Daoy (cell line): ENCODE measurements at places on chromosomes 3 and 15. TPM values are rescaled to one million over a fixed set of nuclear protein-coding genes. Genes with fewer than 3 reads are reported as not detected.

DNA sequence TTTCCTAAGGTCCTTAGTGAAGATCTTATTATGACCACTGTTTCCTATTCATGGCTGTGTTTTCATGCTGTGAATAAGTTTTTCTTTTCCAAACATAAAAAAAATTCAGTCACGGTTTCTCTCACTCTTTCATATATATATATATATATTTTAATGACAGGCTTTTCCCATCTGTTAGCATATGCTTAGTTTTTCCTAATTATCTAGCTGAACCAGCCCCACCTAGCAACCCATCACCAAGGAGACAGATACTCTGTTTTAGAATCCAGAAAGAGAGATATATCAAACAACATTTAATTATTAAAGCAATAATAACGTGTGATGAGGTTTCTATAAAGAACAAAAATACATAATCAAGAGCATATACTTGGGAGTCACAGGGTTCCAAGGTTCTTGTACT is 58.3 kb downstream of the TMCC1 start:
- no peak for DNase-seq

DNA sequence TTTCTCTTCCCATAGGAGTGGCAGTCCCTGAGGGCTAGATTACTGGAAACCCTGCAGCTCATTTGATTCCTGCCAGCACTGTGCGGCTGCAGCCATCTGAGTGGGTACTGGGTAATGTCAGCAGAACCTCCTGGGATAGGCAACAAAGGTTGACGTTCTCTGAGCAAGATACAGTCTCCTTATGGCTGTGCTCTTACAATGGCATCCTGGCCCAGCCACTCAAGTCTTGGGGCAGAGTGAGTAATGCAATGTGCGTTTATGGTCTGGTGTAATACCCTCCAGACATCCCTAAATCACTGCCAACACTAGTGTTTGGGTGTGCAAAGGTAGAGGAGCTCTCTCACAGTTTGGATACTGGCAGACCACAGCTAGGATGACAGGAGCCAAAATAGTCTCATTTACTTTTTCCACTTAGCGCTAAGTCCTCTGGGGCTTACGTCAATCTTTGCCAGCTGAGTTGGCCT is 775.8 kb downstream of the ZNF385D start:
- no peak for DNase-seq

DNA sequence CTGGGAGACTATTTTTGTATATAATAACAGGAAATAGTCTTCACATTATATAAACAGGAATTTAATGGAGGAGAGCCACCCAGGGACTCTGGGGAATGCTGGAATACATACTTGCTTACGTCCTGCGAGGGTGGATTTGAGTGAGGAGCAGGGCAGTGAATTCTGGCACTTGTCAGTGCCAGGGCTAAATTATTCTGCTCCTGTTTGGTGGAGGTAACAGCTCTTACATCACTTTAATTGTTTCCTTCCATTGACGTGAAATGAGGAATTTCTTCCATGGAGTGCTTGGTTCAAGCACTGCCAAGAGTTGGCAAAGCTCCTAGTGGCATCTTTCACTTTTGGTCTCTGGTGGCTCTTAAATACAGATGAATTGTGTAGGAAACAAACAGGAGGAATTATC is 94.1 kb upstream of the GOLGA8J start:
- DNase-seq, result no peak

DNA sequence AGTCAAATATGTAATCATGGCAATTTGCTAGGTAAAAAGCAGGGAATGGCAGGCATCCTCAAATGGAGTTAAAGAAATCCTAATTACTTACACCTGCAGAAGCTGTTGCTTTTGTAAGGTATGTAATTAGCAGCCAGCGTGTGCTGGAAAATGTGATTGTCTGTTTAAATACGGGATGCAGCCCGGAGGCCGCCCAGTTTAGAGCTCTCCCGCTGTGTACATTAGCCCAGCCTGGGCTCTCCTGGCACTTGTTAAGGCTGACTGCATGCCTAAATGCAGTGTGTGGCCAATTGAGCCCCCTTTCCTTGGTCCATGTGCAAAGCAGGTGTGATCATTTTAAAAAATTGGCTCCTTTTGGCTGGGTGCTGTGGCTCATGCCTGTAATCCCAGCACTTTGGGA is 9.0 kb downstream of the DPH3 start:
- no peak for DNase-seq

DNA sequence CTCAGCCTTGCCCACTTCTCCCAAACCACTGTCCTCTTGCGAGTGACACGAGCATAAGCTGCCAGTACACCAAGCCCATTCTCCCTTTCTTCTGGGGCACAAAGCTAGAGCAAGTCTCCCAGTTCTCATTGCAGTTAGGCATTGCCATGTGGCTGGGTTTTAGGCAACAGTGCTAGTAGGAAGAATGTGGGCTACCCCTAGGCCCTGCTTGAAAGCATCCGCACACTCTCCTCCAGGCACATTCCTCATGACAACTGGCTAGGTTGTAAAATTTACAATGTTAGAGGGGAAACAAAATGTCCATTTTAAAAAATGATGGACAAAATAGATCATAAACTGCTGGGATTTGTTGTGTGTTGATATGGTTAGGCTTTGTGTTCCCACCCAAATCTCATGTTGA is 19.7 kb downstream of the ITGB5 start:
- DNase-seq, result no peak

GRCh38 chr15:36911322-36911944 is 188.9 kb downstream of the MEIS2 start:
- DNase-seq, result peak; percentile 53

DNA sequence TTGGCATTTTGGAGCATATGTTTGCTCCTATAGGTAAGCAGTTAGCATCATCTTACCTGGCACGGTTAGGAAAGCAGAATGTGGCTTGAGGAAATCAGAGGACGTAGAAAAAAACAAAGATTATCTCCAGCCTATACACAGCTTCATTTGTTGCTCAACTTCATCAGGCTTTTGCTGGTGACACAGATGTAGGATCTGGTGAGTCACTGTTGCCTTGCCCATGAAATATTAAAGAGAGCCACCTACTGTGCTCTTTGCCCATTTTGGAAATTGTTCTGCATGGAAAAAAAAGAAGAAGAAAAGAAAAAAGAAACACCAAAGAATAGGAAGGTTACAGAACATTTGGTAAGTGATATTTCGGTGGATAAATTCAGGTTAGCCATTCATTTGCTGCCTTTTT is 3.8 kb downstream of the IL1RAP start:
- DNase-seq, result peak; percentile 55

- peak; percentile 80 for DNase-seq
Observed at GRCh38 chr3:192570821-192571791, 156.2 kb downstream of the FGF12 start.

GRCh38 chr3:79167651-79168416 is 600.0 kb downstream of the ROBO1 start:
- DNase-seq, result peak; percentile 82

- DNase-seq, result no peak
Observed at GRCh38 chr3:194082743-194083636, 53.0 kb upstream of the HES1 start.

- DNase-seq, result no peak
Observed at GRCh38 chr3:120171134-120171873, 77.1 kb upstream of the GSK3B start.

- no peak for DNase-seq
Observed at GRCh38 chr15:67762610-67763368, 62.5 kb upstream of the SKOR1 start.

DNA sequence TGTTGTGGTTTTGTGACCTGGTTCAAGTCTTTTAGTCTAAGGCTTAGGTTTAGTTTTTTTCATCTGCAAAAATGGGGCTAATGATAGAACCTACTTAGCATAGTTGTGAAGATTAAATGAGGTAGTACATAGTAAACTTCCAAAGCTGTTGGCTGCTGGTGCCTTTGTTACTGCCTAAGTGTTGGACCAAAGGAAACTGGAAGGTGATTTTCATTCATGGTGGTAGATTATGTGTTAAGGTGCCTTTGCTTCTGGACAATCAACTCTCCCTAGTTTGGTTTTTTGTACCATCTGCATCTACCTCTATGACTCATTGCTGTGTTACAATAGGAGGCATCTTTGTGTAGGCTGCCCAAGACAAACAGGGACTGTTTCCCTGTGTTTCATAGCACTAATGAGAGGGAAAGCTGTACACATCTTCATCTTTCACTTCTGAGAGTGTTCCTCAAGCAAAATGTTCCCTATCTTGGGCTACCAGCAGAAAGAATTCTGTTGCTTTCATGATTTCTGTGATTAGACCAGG is 3.2 kb downstream of the MAP2K1 start:
- DNase-seq, result no peak

- no peak for DNase-seq
Observed at GRCh38 chr3:3665546-3665945, 133.7 kb upstream of the LRRN1 start.

Gene IL5RA
- 0.80 TPM in 1 of 2 replicates, not detected in the other for total RNA-seq

Gene SERINC4
- total RNA-seq, result 0.11 TPM in 1 of 2 replicates, not detected in the other

Gene SKOR1
- not detected in 2 replicates for total RNA-seq

Gene TMEM212
- not detected in 2 replicates for total RNA-seq

Gene STRA6
- total RNA-seq, result 28.3 and 30.8 TPM in 2 replicates
